ENCODE measurements at places on chromosomes 11 and 22.
A peak's percentile ranks its signal among the peaks of the same experiment; 100 is the strongest.

- no peak for DNase-seq
Measured at GRCh38 chr11:27349919-27350318, 13.1 kb downstream of the CCDC34 start.

- no peak for DNase-seq
Measured at GRCh38 chr11:120622189-120622875, 110.8 kb downstream of the GRIK4 start.

DNA sequence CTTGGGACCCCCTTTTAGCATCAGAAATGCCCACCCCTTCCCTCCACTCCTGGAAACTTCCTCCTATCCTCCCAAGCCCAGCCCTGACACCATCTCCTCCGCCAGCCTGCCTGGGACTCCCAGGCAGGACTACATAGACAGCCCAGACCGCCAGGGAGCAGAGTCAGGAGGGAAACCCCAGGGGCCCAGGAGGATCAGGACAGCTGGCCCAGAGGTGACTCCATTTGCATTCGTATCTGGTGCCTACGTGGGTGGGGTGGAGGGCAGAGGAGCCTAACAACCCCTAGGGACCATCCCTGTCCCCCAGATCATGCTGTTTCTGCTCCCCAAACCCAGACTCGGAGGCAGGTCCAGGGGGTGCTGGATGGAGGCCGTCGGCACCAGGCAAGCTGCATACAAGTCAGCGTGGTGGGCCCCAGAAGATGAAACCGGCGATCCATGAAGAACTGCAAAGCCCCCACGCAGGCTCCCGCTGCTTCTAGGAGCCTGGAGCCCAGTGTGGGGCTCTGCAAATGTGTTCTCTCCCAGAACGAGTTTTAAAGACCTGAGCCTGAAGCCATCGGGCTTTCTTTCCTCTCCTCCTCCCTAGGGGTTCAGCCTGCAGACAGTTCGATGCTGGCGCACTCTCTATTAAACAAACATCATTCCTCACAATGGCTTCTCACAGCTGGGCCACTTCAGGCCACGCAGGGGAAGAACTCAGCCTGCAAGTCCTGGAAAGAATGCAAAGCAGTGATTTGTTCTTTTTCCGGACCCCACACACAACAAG is 1506.8 kb downstream of the BRD1 start:
- no peak for DNase-seq

GRCh38 chr11:111531687-111532364 is 8.7 kb upstream of the LAYN start:
- DNase-seq = no peak

GRCh38 chr11:102205805-102206204 is 95.6 kb downstream of the YAP1 start:
- no peak for DNase-seq

DNA sequence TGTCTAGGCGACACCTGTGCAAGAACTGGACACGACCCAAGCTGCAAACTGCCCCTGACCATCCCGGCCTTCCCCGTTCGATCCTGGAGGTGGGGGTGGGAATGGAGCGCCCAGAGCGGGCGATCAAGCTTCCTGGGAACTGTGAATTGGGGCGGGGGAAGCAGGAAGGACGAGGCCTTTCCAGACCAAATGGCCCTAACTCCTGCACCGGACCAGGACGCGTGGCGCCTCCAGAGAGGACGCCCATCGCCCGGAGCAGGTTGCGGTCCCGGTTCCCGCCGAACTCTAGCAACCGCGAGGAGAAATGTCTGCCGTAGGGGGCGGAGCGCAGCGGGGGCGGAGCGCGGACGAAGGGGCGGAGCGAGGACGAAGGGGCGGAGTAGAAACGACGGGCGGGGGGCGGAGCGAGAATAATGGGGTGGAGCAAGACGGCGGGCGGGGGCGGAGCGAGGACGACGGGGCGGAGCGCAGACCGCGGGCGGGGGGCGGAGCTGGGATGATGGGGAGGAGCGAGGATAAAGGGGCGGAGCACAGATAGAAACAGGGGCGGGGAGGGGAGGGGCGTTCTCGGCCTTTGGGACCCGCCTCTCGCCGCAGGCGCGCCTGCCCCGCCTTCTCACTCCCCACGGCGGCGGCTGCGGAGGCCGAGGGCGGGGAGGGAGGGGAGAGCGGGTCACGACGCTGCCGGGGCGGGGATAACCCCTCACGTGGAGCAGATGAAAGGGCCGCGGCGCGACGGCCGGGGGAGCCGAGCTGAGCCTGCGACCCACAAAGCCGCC is at the start of gene ZNRF3:
TSS of gene ZNRF3 (plus strand) at position 695 of the 779 bp plus-strand sequence. CDS start 195 bp downstream, outside the sequence.
- peak; percentile 91 for DNase-seq

GRCh38 chr11:134535029-134536025 is 123.3 kb upstream of the B3GAT1 start:
- DNase-seq = no peak

- no peak for DNase-seq
Measured at GRCh38 chr11:28632338-28632737, 524.1 kb downstream of the METTL15 start.

GRCh38 chr11:46445192-46445919 is 53.8 kb upstream of the CHRM4 start:
- DNase-seq = no peak

- no peak for DNase-seq
Measured at GRCh38 chr11:31844351-31844750, 33.2 kb upstream of the PAX6 start.

GRCh38 chr11:29957431-29957830 is 59.4 kb downstream of the KCNA4 start:
- DNase-seq = no peak

- DNase-seq = no peak
Measured at GRCh38 chr11:14261066-14261465, 97.9 kb downstream of the RRAS2 start.

DNA sequence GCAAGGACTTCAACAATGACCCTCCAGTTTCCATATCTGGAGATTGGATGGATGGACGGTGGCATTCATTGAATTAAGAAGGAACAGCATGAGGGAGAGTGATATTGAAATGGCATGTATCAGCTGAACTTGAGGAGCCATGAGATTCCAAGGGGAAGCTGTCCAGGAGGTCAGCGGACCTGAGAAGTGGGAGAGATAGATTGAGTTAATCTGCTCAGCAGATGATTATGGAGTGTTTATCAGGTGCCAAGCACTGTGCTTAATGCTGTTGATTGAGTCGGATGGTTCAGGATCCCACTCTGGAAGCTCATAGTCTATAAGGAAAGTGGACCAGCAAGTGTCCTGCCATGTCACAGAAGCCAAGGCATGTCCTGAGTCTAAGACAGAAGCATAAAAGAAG is 581.3 kb downstream of the INSC start:
- DNase-seq = no peak

Measured in cortex of kidney (tissue), 1 donor.